T-helper 9 cell (primary cell): ENCODE measurements at places on chromosomes 2 and 18.

DNA sequence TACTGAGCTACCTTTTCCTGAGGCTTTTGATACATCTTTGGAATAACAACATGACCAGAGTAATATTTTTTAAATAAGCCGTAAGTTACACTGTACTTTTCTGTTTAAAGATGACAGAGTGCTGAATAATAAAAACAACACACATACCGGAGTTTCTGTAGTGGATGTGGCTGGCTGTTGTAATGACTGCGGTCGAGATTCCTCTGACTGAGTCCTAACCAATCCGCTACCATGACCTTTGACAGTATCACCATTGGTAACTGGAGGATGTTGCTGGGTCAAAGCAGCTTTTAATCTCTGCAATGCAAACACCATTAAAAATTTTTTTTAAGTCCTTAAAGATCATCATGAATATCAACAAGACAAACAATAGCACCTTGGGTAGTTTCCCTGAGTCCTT, 70.7 kb downstream of the ATF2 start:
- no peak for DNase-seq

DNA sequence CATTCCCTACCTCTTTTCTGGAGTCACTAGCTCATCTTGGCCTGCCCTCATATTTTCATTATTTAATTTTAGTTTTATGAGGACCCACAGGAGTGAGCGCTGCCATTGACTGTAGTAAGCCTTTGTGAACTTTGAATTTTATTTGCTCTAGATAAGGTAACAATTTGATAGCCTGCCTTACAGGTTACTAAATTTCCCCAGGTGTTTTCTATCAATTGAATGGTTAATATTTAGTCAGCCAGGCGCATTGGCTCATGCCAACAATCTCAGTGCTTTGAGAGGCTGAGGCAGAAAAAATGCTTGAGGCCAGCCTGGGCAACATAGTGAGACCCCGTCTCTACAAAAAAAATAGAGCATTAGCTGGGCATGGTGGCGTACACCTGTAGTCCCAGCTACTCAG, 50.2 kb downstream of the DAW1 start:
- DNase-seq: no peak

GRCh38 chr2:27099334-27099955, 12.9 kb downstream of the KHK start:
- no peak for DNase-seq

DNA sequence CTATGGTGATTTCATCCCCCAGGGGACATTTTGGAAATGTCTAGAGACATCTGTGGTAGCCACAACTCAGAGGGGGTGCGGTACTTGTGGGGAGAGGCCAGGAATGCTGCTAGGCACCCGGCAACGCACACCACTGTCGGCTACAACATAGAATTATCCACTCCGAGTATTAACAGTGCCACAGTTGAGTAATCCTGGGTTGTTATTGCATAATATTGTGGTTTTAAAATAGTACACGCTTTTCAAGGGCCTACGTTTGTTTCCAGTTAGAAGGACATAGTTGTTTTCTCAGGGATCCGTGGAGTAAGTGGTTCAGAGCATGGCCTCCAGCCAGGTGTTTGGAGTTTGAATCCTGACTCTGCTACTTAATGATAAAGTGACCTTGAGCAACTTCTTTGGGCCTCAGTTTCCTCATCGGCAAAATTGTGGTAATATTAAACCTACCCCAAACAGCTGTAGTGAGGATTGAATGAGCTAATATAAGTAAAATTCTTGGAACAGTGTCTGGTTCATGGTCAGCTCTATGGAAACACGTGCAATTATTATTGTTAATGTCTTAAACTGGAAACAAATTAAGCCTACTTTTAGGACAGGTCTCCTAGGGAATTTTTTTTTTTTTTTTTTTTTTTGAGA, 24.5 kb downstream of the CYP27A1 start:
- no peak for DNase-seq

DNA sequence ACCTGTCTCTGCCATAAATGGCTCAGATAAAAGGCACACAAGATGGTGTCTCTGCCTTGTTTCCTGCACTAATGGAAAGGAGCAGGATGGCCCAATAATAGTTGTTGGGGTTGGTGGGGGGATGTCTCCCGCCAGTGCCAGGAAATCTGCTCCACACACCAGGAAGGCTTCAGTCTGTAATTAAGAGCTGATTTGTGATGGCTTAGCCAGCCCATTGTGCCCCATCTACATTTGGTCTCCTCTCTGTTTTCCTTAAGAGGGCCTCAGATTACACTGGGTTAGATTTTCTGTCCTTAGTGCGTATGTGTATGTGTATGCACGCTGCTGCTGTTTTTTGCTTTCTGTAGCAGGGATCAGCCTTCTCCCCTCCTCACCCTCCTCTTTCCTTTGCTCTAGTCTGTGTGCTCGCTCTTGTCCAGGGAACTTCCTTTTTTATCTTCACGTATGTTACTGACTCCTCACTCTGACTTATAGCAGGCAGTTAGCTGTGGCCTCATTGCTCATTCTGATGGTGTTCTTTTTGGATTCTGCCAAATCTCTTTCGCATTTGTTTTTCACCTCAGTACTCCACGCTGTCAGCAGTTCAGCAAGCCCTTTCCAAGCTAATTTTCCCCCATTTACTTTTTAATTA, 33.4 kb upstream of the MGAT5 start:
- DNase-seq: no peak

DNA sequence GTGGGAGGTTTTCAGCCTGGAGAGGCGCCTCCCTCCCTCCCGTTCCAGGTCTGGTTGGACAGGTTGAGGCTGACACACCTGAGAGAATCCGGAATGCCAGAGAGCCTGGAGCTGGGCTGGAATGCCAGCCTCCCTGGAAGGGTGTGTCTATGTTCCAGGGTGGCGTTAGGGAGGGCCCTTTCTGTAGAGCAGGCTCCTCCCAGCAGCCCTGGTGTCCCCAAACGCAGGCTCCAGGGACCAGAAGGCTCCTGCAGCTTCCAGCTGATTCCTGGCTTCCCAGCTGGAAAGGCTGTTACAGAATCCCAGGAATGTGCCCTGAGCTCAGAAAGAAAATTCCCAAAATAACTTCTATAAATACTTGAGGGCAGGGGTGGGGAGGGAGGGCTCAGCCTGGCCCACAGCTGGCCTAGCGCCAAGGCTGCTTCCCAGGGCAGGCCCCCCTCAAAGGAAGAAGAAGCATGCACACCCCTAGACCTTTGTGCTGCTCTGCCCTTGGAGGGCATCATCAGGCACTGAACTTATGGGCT, 85.4 kb downstream of the STPG4 start:
- DNase-seq: no peak

DNA sequence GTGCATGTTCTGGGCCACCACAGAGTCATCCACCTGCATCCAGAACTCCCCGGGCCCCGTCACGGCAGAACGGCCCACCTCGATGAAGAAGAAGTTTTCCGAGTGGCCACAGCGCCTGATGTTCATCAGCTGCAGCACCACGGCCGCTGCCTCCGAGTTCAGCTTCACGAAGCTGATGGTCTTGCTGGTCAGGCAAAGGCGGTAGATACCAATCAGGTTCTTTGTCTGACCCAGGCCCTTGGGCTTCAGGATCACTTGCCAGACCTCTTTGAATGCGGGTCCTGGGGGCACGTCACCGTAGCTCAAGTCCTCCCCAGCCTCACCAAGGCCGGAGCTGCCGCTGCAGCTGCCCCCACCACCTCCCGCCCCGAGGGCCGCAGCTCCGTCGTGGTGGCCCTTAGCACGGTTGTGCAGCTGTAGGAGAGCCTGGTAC, 1.6 kb downstream of the IRS1 start:
- DNase-seq: no peak

DNA sequence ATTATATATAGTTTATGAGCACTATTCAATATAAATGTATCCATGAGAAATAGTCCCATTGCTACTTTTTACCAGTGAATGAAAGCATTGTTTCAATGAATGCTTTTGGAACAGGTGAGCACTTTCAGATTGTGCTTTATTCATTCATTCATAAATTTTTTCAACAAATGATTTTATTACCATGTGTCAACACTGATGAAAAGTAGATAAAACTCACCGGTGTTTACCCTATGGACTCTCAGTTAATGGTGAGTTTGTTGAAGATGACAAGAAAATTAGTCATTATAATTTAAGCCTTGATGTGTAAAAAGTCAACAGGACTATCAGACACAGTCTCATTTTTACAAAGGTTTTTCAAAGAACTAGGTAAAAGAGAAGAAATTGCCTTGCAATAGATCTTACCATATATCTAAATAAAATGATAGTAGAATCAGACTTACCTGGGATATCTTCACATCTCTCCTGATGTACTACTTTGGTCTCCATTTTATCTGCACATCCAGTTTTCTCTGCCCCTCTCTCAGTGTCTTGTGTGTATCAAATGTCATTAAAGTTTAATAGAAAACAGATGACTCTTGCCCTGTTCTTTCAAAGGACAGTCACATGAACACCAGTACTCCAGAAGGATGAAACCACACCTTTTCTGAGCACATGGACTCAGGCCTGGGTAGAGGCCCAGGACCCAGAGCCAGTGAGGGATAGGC, 325.3 kb upstream of the RND3 start:
- DNase-seq: no peak

DNA sequence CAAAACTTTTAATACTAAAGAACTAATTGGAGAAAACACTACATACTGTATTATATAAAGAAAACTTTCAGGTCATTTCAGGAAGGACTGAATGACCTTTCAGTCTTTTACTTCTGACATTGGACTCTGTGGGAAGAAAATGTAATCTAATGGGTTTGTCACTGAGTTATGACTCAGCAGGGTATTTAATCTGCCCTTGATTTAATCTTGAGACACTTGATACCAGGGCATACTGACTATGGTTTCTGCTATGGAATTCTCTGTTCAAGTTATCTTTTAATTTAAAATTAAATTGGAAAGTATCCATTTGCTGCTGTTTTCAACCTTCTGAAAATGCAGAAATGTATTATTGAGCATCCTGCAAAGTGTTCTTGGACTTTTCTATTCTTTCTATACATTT, 354.2 kb upstream of the GALNT5 start:
- no peak for DNase-seq

GRCh38 chr2:205770577-205770976, 88.3 kb downstream of the NRP2 start:
- no peak for DNase-seq

DNA sequence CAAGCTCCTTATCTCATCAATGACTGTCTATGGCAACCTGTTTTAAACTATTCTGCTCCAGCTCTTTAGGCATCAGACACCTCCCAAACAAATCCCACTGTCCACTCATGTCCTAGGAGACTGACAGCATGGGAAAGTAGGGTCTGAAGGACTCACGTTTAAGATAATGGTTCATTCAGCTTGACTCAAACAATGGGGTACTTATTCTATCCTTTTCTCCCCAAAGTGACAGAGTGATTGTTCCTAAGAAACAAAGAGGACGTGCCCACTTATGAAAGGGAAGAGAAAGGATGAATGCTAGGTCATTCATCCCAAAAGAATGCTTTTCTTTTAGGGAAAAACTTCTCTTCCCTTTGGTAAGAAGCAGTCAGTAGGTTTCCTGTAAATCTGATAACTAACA, 41.9 kb downstream of the ALK start:
- no peak for DNase-seq

- no peak for DNase-seq
Observed at GRCh38 chr18:24055878-24056277, 41.3 kb downstream of the TTC39C start.

DNA sequence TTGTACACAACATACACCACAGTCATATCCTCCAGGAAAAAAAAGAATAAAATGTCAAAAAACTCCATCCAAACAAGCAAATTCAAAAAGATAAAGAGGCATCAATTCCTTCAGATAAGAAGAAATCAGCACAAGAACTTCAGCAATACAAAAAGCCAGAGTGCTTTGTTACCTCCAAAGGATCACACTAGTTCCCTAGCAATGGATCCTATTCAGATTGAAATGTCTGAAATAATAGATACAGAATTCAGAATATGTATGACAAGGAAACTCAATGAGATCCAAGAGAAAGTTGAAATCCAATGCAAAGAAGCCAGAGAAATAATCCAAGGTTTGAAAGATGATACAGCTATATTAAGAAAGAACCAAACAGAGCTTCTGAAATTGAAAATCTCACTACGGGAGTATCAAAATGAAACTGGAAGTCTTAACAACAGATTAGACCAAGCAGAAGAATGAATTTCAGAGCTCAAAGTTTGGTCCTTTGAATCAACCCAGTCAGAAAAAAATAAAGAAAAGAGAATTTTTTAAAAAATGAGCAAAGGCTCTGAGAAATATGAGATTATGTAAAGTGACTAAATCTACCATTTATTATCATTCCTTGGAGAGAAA, 80.6 kb downstream of the TRABD2A start:
- DNase-seq: no peak

DNA sequence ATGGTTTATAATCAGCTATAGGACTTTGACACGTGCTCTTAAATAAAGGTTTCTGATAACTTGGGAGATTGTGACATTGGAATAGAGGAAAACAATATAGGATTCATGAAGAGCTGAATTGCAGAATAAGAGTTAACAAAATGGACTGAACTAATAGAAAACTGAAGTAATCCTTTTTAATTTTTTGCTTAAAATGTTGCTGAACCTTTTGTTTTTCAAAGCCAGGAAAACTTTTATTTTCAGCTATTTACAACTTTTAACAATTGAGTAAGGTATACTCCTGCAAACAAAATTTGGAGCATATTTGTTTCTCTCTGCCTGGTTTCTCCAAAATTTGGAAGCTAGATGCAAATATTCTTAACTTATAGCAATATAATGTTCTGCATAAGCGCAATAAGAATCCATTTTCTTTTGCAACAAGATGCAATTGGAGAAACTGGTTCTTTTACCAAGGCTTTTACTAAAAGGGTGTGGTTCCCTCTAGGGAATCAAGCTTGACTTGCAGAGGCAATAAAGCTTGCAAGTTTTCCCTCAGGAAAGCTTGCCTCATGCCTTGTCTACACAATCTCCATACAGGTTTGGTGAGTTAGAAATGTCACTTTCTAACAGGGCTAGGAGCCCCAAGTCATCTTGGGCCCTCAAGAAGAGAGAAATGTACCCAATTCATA, 10.3 kb upstream of the PDK1 start:
- DNase-seq: no peak

DNA sequence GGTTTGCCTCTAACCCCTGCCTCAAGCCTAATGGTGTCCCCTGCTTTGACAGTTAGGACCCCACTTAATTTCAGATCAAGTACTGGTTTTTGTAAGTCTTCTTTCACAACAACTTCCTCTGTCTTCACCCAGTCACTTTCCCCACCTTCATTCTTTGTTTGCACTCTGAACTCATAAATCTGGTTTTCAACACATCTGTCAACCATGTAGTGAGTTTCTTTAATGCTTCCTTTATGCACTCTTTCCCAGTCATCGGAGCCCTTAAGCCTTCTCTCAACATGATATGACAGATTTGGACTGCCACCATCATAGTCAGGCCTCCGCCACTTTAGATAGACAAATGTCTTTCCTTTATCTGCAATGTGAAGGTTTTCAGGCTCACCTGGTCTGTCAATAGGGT, 109.1 kb downstream of the PLEKHA3 start:
- DNase-seq: no peak

DNA sequence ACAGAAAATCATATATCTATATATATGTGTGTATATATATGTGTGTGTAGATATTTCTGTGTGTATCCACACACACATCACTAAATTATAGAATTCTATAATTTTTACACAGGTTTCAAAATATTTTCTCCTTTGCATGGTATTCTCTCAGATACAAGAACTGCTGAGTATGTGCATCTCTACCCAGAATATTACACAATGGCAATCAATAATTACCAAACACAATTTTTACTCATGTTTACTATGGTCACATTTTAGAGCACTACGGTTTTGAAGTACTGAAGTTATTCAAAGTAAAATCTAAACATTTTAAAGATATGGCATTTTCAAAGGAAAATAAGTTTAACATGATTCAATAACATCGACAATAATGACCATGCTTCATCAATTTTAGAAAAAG, 258.5 kb downstream of the PAX3 start:
- no peak for DNase-seq

GRCh38 chr2:138997856-138998517, 217.8 kb upstream of the NXPH2 start:
- no peak for DNase-seq
